Activated CD4-positive, alpha-beta T cell treated with anti-CD3 and anti-CD28 coated beads, Interleukin-2, amount 50 U/mL, for 4 hours (primary cell): ENCODE measurements at places on chromosomes 4 and X.
A peak's percentile ranks its signal among the peaks of the same experiment; 100 is the strongest.

GRCh38 chrX:340121-340520, 21.5 kb upstream of the GTPBP6 start:
- no peak for DNase-seq

GRCh38 chr4:152972821-152973628, 36.9 kb downstream of the FHDC1 start:
- no peak for DNase-seq

- no peak for DNase-seq
Observed at GRCh38 chr4:16884673-16885460, 13.6 kb downstream of the LDB2 start.

DNA sequence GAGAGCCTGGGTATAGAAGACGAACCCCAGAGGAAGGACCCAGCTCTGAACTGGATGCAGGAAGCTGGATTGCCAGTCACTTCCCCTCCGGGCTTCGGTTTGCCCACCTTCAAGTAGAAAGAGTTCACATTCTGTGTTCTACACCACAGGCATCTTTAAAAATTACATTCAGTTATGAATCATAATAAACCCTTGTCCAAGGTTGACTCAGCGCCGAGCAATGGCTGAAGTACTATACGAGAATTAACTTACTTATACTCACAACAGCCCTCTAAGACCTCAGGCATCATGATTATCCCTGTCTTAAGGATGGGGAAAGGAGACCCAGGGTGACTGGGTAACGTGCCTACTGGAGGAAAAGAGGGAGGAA, 72.5 kb downstream of the EVC2 start:
- DNase-seq = no peak

GRCh38 chr4:82372517-82373485, 990 bp downstream of the HNRNPD start:
- DNase-seq = peak; percentile 58

DNA sequence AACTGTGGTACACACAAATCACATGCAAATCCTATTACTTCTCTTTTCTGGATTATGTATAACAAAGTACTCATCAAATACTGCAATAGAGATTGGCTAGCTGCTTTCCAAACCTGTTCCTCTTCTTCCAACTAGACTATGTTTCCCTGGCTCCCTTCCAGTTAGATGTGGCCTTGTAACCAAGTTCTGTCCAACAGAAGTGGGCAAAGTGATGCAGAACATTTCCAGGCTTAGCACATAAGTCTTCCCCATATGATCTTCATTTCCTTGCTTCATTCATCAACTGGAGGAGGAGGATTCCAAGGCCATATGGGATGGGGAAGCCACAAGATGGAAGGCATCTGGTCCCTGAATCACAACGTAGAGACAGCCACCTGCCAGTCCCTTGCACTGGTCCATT, 8.0 kb downstream of the SLC9A7 start:
- no peak for DNase-seq

DNA sequence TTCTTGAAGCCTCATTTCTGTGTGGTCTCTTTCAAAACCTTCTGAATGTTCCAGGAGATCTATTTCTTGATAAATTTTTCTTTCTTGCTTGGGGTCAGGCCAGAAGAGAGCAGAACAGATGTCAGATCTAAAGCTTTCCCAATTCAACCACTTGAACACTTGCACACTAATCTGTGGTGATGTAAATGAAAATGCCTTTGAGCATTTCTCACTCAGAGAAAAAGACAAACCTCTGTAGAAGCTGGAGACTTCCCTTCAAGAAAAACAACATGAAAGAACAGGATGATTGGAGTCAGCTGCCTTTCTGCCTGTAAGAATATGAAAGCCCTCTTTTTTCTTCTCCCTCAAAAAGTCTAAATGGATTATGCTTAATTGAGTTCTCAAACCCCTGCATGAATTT, 11.2 kb downstream of the IGFBP7 start:
- DNase-seq = no peak

GRCh38 chr4:36363024-36363423, 81.6 kb downstream of the DTHD1 start:
- no peak for DNase-seq

DNA sequence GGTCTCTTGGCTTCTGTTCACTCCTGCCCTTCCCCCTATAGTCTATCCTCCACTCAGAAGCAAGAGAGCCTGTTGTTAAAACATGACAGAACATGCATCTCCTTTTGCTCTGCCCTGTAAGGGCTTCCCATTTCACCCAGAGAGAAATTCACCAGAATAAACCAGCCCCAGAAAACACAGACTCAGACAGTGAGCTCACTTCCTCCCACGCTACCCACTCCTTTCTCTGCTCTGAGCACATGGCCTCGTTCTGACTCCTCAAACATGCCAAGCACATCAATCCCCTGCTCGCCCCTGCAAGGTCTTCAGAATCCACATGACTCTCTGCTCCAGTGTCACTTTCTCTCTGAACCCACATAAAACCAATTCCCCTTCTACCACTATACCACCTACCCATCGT, 50.4 kb downstream of the MID1 start:
- no peak for DNase-seq

- DNase-seq = no peak
Observed at GRCh38 chr4:174263445-174263736, 20.1 kb downstream of the FBXO8 start.

DNA sequence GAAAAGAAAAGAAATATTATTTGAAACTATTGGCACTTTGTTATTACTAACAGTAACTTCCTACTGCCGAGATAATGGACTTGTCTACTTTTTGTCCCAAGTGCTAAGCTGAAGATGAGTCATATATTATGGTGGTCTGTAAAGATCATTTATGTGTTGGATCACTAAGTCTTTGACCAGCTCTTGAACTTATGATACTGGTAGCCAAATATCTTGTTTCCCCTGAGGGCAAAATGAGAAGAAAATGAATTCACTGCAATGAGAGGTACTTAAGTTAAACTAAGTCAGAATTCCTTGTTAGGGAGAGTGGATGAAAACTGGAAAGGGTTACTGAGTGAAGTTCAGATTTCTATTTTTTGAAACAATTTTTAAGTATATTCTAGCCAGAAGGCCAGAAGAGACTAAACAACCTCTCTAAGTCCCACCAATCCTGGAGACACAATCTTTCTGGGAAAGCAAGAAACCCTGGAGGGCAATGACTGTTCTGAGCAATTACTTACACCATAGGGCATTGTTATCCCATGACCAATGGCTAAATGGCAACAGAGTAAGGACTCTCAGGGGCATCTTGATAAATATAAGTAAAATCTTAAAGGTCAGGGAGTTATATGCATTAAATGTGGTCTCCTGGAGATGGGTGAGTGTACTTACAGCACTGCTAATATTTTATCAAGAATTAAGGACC, 287.7 kb downstream of the STIM2 start:
- no peak for DNase-seq

DNA sequence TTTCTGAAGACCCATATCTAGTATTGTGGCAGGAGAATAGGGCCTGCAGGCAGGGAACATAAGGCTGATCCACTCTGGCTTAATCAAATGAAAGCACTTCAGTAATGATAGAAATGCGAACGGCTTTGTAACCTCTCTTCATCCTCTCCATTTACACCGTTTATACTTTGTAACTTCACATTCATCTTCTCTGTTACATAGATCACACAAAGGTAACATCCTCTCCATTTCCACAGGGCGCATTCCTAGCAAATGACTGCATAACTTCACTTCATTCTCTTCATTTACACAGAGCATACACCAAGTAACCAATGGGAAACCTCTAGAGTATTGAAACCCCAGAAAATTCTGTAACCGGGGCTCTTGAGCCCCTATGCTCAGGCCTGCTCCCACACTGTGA, 65.5 kb upstream of the SLC34A2 start:
- DNase-seq = no peak

GRCh38 chrX:53239474-53239873, 14.5 kb upstream of the KDM5C start:
- DNase-seq = no peak

DNA sequence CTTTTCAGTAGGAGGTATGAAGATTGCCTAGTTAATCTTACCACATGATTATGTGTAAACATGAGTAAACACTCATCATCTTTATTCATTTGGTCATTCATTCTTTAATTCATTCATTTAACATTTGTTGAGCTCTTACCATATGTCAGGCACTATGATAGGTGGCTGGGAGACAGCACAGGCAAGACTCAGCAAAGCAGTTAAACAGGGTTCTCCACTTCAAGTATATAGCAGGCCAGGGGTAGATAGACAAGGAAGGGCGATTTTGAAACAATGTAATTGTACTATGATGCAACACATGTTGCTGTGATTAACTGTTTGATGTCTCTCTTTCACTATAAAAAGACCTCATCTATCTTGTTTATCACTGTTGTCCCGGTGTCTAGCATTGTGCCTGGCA, 84.3 kb upstream of the GPR101 start:
- no peak for DNase-seq

GRCh38 chr4:115660465-115660864, 547.0 kb upstream of the NDST4 start:
- no peak for DNase-seq

GRCh38 chr4:121822796-121823504, 733 bp downstream of the CCNA2 start:
- no peak for DNase-seq

- DNase-seq = no peak
Observed at GRCh38 chr4:184395971-184396391, 78.4 kb downstream of the IRF2 start.

- DNase-seq = no peak
Observed at GRCh38 chrX:96756491-96756890, 71.8 kb downstream of the DIAPH2 start.

DNA sequence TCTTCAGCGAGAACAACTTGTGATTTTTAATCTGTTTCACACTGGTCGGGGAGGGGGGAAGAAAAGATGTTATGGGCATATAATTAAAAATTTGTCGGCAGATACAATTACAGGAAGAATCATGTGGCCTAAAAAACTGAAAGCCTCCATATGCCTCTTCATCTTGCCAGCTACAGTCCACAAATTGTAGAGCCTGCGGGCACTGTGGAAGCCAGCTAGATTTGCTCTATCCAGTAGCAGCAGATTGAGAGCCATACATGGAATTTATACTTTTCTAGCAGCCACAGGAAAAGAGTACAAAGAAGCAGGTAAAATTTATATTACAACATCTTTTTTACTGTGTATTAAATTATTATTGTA, 147.3 kb downstream of the TBL1X start:
- DNase-seq = no peak

DNA sequence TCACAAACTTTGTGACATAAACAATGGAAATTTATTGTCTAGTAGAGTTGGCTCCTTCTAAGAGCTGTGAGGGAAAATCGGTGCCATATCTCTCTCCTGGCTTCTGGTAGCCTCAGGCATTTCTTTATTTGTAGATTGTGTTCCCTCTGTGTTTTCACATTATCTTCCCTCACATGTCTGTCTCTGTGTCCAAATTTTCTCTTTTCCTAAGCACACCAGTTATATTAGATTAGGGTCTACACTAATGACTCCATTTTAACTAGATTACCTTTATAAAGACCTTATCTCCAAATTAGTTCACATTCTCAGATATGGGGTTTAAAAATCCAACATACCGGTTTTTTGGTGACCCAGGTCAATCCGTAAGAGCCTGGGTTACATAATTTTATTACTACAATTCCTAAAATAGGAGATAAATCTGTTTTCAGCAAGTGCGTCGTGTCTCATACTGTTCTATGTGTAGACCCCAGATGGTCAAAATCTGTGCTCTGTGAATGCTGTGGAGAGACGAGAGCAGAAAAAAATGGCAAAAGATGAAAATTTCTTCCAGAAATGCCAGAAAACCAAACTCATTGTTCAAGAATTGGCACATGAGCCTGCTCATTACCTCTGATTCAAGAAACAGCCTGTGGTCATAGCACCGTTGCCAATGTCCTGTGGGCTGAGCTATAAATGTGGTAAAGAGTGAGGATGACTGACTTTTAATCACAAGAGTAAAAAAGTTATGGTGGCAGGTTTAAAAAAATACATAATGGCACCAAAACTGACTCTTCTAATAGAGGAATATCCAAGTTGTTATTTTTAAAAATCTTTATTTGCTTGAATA, 574.7 kb downstream of the PCDH7 start:
- DNase-seq = no peak

- no peak for DNase-seq
Observed at GRCh38 chrX:40373025-40373424, 207.7 kb upstream of the ATP6AP2 start.

DNA sequence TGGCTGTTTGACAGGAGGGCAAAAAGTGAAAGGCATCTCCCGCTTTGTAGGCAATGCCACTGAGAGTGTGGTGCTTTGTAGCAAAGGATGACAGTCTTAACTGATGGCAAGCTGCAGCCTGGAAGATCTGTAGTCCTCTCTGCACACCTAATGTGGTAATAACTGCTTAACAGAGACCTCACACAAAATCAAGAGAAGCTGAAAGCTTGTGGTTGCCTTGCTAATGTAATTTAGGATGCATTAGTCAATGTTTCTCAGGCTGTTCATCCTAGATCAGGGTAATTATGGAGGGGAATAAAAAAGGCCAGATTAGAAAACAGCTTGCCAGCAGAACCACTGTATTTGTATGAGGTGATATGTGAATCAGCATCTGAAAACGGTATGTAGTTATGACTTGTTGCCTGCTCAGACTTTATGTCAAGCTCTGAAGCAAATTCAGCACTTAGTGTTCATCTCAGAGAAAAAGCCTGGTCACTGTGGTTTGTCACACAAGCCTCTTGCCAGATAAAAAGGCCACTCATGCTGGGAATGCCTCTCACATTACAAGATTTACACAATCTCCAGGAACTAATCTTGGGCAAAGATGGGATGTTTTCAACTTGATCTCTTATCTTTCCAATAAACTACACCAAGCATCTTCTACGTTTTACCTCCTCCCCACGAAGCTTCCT, 130.8 kb downstream of the ENOX2 start:
- DNase-seq = no peak

DNA sequence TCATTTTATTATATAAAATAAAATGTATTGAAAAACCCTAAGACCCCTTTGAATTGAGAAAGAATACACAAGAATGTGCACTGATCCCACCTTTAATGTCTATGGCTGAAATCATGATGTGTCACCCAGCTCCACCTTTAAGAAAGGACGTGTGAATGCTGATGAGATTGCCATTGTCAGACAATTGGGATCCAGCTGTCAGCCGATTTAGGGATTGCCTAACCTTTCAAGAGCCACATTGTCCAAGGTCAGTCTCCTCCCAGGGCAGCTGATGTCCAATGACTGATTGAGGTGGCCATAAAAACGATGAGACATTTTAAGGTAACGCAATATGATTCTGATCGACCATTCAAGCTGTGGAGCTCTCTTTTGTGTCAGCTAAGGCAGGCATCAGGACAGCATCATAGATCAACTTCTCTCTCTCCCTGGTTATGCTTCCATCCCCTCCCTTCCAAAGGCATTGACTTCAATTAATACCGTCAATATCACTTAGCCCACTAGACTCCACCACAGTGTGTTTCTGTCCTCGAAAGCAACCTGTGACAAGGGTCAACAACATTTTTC, 1676.4 kb downstream of the PCDH7 start:
- DNase-seq = no peak

GRCh38 chrX:151790481-151791160, 56.1 kb downstream of the CNGA2 start:
- DNase-seq = no peak

GRCh38 chrX:9285342-9285771, 179.5 kb upstream of the TBL1X start:
- DNase-seq = peak; percentile 52
